Dorsolateral prefrontal cortex (tissue), 122 donors: ENCODE measurements at places on chromosomes 1 and 21. TPM values are rescaled to one million over a fixed set of nuclear protein-coding genes. Genes with fewer than 3 reads are reported as not detected.

KRTAP10-9 gene
- not detected for total RNA-seq

B3GALT5 gene
- 3.6 TPM for total RNA-seq

RIPPLY3 gene
- not detected for total RNA-seq

FAM163A gene
- 1.2 TPM for total RNA-seq

LHX8 gene
- not detected for total RNA-seq
